ENCODE measurements at places on chromosomes 4 and X.

DNA sequence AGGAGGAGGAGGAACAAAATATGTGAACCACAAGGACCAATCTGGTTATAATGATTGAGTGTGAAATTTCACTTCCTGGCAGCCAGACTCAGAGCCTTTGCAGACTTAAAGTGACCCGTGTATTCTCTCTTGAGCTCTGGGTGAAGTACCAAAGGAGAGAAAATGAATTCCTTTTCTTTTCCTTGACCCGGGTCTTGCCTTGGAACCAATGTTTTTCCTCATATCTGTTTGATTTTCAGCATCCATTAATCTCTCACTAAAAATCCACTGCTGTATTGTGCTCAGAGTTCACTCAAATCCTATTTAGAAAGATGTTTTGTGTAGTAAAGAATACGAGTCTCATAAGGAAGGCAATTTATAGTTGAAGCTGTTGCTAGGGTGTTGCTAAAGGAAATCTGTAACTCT, 78.3 kb upstream of the C1QTNF7 start:
- DNase-seq, result no peak

DNA sequence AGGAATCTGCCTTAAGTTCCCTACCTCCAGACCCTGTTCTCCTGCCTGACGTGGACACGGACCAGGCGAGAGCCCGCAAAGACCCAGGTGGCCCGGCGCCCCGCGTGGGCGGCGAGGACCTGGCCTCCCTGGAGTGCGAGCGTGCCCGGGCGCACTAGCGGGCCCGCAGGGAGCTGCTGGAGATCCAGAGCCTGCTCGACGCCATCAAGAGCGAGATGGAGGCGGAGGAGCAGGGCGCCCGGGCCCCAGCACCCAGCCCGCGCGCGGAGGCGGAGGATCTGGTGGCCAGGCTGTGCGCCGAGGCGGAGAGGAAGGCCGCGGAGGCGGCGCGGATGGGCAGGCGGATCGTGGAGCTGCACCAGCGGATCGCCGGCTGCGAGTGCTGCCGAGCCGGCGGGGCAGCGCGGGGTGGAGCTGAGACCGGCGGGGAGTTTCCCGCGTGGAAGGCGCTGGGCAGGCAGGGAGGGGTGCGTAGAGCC, 18.2 kb downstream of the MRFAP1 start:
- DNase-seq, result no peak

DNA sequence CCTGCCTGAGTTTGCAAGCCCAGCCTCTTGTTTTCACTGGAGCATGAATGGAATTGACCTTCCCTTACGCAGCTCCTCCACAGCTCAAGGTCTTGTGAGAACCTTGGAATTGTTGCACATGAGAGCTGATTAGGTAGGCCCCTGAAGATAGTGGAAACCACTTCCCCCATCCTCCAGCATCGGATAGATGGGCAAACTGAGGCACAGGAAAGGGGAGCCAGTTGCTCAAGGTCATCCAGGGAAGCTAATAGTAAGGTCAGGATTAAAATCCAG, 27.2 kb downstream of the PJA1 start:
- no peak for DNase-seq

DNA sequence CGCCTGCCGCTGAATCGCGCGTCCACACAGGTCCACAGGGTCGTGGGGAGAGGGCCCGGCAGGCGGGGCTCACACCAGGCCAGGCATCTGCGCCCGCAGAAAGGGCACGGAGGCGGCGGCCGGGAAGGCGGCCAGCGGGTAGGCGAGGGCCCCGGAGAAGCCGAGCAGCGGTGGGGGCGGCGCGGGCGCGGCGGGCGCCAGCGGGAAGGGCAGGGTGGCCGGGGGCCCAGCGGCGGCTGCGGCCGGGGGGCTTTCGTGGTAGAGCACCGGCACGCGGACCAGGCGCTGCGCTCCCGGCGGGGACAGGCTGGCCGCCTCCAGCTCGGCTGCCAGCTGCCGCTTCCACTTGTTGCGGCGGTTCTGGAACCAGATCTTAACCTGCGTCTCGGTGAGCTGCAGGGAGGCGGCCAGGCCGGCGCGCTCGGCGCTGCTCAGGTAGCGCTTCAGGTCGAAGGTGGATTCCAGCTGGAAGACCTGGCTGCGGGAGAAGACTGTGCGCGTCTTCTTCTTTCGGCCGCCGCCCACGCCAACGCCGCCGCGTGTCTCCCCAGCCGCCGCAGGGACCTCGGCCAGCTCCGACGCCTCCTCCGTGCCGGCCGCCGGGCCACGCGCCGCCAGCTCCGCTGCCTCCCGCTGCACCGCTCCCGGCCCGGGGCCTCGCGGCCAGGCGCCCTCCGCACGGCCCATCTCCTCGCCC, 3.9 kb downstream of the HMX1 start:
- DNase-seq, result no peak

DNA sequence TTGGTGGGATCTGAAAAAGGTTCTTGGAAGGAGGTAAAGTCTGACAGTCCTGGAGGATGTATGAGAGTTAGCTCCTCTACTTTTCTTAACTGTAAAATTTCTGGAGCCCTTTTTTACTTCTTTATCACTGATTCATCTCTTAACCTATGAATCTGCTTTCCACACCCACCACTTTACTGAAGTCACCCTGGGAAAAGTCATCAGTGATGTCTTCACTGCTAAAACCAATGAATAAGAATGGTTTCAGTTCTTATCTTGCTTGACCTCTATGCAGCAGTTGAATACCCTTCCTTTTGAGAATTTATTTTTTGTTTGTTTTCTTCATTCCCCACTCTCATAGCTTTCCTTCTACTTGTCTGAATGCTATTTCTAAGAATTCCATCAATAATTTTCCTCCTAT, 80.0 kb downstream of the AREG start:
- no peak for DNase-seq

- no peak for DNase-seq
These were observed 287.4 kb downstream of the TECRL start for GRCh38 chr4:64121803-64122202.

GRCh38 chr4:138555584-138555983, 313.4 kb upstream of the SLC7A11 start:
- no peak for DNase-seq

GRCh38 chrX:40576291-40576690, 4.5 kb upstream of the ATP6AP2 start:
- DNase-seq, result no peak

- no peak for DNase-seq
These were observed 47.6 kb downstream of the ARHGAP10 start for GRCh38 chr4:147779451-147779850.

DNA sequence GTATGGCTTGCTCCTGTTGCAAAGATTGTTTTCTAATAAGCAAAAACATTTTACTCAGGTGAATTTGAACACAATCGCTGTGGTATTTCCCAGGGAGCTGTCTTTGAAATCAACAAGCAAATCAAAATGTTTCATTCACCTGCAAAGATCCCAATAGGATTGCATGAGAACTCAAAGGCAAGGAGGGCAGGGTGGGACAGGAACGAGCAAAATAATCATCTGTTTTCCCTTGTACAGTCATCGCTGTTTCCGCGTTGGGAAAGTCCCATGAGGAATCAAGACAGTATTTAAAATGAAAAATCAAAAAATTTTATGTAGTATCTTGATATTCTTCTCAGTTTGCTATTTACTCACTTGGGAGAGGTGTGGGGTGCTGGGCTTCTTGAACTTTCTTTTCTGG, 198.8 kb downstream of the STIM2 start:
- no peak for DNase-seq

DNA sequence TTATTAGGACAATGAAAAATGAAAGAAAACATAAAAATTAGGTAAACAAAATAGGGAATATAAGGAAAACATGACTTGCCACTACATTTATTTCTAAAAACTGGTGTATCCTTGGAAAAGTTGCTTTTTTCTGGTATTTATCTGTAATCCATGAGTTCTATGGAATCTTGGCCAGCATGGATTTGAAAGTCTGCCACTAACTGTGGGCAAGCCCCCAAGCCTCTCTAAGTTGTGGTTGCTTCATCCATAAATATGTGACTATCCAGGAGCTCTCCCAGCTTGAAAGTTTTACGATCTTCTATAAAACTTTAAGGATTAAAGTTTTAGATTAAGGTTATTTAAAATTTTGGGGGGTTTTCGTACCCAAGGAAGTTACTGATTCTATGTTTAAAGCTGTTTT, 21.8 kb downstream of the RPS6KA3 start:
- no peak for DNase-seq

- no peak for DNase-seq
These were observed 891 bp downstream of the TLR2 start for GRCh38 chr4:153684971-153685371.

GRCh38 chr4:127783026-127783769, 1.1 kb downstream of the HSPA4L start:
- DNase-seq, result peak; percentile 44

GRCh38 chr4:25290490-25291067, 22.0 kb upstream of the ZCCHC4 start:
- DNase-seq, result no peak

DNA sequence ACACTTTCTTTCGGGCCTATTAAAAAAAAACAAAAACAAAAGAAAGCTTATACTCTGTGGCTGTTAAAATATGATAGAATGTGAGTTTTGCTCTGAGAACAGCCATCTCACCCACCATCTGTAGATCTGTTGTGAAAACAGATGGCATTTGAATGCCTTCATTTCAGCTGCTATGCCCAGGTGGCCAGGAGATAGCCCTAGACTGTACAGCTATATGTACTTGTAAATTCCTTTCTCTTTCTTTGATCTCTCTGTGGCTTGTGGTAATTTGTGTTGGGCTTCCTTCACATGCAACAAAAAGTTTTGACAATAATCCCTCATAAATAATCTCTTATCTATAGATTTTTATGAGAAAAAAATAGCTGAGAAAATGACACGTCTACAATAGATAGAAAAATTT, 38.1 kb downstream of the PNPLA4 start:
- DNase-seq, result no peak

GRCh38 chr4:144650311-144651005, 4.5 kb downstream of the HHIP start:
- no peak for DNase-seq

GRCh38 chr4:70946939-70947338, 44.8 kb downstream of the MOB1B start:
- no peak for DNase-seq

DNA sequence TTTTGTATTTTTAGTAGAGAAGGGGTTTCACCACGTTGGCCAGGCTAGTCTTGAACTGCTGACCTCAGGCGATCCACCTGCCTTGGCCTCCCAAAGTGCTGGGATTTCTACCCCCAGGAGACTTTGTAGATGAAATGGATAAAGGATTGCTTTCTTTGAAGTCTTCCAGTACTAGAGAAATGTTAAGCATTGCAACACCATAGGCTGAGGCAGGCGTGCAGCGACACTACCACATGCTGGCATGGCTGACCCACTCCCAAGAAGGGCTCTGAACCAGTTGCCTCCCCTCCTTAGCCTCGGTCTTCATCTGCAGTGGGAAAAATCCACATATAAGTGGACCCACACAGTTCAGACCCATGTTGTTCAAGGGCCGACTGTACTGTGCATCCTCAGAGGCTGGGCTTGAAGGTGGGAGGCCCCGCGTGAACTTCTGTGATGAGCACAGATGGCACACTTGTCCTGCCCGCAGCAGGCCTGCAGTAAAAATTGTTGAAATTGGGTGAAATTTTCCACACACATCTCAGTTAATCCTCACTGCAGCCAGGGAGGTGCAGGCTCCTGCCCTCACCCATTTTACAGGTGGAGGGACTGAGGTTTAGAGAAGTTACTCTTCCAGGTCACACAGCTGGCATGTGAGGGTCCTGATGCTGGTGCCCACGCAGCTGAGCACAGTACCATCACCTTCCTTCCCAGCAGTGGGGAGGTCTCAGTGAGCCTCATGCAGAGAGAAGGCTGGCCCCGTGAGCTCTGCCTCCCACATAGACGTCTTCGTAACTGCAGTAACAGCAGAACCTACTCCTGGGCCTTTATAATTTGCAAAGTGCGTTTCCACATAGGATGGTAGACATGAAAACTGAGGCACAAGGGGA, 35.5 kb downstream of the HTRA3 start:
- no peak for DNase-seq

GRCh38 chr4:3838437-3839380, 72.5 kb downstream of the ADRA2C start:
- no peak for DNase-seq

DNA sequence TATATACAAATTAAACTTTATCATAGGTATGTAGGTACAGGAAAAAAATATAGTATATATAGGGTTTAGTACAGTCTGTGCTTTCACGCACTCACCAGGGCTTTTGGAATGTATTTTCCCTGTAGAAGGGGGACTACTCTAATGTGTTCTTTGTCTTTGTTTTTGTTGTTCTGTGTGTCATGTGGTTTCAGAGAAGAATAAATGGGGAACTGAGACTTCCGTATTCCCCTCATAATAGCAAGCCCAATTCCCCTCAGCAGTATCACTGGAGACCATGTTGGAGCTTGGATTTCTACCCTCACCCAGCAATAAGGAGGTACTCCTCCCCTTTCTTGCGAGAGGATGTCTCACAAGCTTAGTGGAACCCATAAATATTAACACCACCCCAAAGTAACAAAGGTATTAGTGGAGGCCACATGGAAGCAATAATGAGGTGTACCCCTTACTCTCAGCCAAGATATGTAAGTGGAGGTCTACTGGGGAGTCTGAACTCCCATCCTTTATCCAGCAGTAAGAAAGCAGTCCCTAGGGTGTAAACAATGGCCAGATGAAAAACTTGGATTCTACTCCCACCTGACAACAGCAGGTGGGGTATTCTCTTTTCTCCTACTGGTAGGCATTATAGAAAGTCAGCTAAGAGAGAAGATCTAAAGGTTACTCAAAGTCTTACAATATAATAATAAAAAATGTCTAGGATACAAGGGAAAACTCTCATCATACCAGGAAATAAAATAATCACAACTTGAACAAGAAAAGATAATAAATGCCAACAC, 805.4 kb upstream of the GALNTL6 start:
- DNase-seq, result no peak

GRCh38 chr4:87225936-87226335, 5.5 kb upstream of the KLHL8 start:
- no peak for DNase-seq

- DNase-seq, result no peak
These were observed 42.8 kb downstream of the TENM3 start for GRCh38 chr4:182286035-182286434.

- DNase-seq, result no peak
These were observed 86.8 kb downstream of the SH2D1A start for GRCh38 chrX:124433186-124433585.

GRCh38 chr4:152382057-152382785, 153.7 kb downstream of the FBXW7 start:
- no peak for DNase-seq

- no peak for DNase-seq
These were observed 7.9 kb downstream of the TRIM2 start for GRCh38 chr4:153211986-153212728.

- DNase-seq, result no peak
These were observed 7.7 kb downstream of the CCNQ start for GRCh38 chrX:153590961-153591956.

DNA sequence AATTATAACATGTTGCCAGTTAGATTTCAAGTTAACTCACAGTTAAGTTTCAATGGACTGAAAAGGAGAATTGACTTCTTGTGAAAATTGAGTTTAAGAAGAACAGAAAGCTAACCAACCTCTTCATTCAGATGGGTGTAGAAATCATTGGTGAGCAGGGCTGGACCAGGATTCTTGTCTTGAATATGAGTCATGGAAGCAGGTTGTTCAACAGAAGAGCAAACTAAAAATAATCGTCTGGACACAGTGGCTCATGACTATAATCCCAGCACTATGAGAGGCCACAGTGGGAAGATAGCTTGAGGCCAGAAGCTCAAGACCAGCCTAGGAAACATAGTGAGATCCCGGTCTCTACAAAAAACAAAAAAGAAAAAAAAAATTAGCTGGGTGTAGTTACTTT, 98.2 kb downstream of the ARSJ start:
- DNase-seq, result no peak

- no peak for DNase-seq
These were observed 37.1 kb upstream of the KLHL8 start for GRCh38 chr4:87257523-87257922.
